ENCODE measurements at places on chromosomes 5 and 9.

GRCh38 chr5:107099506-107099905 lies 571.2 kb downstream of the EFNA5 start:
- DNase-seq = no peak

- DNase-seq = no peak
Measured at GRCh38 chr5:143064218-143064641, 294.1 kb downstream of the ARHGAP26 start.

- no peak for DNase-seq
Measured at GRCh38 chr5:100890461-100891008, 12.5 kb downstream of the ST8SIA4 start.

DNA sequence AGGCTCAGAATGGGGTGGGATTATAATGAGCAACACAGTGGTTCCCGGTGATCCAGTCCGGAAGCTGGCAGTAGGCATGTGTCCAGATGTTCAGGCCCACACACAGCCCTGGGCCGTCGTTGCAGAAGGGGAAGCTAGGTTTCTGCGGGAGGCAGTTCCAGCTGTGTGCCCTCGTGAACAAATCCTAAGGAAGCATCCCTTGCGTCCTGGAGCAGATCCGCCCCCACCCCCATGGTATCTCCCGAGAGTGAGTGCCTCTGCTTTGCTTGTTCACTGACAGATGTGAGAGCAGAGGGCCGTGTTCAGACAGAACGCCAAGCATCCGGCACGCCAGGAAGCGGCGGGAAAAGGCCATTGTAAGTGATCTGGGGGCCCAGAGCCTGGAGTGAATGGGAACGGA lies 104.8 kb downstream of the PDE6A start:
- no peak for DNase-seq

- DNase-seq = no peak
Measured at GRCh38 chr5:136199408-136199807, 6.4 kb upstream of the SMIM32 start.

GRCh38 chr5:138469540-138470321 lies 4.5 kb downstream of the EGR1 start:
- DNase-seq = no peak

DNA sequence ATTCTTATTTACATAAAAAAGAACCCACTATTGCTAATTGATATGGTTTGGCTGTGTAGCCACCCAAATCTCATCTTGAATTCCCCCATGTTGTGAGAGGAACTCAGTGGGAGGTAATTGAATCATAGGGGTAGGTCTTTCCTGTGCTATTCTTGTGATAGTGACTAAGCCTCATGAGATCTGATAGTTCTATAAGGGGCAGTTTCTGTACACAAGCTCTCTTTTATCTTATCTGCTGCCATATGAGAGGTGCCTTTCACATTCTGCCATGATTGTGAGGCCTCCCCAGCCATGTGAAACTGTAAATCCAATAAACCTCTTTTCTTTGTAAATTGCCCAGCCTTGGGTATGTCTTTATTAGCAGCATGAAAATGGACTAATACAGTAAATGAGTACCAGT lies 58.2 kb upstream of the PRR16 start:
- DNase-seq = no peak

DNA sequence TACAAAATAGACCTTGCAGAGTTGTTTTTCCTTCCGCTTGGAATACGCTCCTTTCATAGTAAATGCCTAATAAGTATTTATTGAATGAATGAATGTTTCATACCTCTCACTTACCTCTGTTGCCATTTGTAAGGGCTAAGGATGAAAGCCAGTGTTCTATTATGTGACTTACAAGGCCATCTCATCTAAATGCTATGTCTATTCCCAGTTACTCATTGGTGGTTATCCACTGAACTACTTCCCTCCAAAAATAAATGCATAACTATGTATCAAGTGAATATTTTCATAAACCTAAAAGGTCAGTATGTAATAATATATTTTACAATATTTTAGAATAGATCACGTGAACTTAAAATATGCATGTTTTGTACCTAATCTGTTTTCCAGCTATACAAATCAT lies 670.5 kb upstream of the RGMB start:
- no peak for DNase-seq

DNA sequence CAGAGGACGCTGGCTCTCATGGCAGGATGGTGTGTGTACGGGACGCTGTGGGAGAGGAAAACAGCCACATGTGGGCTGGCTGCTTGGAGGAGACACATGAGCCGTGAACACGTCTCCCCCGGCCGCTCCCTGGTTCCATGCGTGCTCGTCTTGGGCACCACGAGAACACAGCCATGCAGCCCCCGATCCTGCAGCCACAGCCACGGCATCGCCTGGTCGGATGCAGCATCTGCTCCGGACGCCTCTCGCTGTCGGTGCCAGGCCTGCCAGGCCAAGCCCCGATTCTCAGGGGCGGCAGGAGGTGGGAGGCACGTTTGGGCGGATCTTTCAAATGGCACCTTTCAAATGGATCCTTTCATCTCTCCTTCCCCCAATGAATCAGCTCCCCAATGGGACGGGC lies 3.2 kb downstream of the LCN10 start:
- no peak for DNase-seq

DNA sequence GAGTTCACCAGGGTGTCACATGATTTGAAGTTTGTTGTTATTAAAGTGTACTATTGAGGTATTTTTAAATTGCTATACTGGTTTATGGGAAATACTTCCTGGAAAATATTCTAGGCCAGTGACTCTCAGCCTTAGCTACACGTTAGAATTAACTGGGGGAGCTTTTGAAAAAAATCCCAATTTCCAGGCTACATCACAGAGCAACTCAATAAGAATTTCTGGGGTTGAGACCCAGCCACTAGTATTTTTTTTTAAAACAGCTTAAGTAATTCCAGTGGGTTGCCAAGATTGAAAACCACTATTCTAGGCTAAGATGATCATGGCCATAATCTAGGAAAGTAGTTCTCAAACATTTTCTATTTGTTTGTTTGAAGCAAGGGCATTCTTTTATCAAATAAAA lies 142.9 kb upstream of the GRIA1 start:
- no peak for DNase-seq

- no peak for DNase-seq
Measured at GRCh38 chr9:89533411-89534095, 35.6 kb upstream of the SEMA4D start.

- DNase-seq = no peak
Measured at GRCh38 chr5:57442080-57442839, 40.4 kb downstream of the ACTBL2 start.

GRCh38 chr5:26625099-26625498 lies 413.3 kb downstream of the CDH9 start:
- DNase-seq = no peak

- DNase-seq = no peak
Measured at GRCh38 chr5:148998174-148998797, 64.6 kb downstream of the SH3TC2 start.
